Thyroid gland (tissue), 4 donors: ENCODE measurements at places on chromosomes 11 and 22. TPM values are rescaled to one million over a fixed set of nuclear protein-coding genes. Genes with fewer than 3 reads are reported as not detected.

Gene KLHDC7B
- total RNA-seq = not detected

Gene SCT
- not detected for total RNA-seq

Gene SLC37A2
- total RNA-seq = 3.5 TPM

Gene GLYAT
- total RNA-seq = not detected

Gene SRRD
- total RNA-seq = 24.1 TPM
